ENCODE measurements at places on chromosomes 3 and 15.

DNA sequence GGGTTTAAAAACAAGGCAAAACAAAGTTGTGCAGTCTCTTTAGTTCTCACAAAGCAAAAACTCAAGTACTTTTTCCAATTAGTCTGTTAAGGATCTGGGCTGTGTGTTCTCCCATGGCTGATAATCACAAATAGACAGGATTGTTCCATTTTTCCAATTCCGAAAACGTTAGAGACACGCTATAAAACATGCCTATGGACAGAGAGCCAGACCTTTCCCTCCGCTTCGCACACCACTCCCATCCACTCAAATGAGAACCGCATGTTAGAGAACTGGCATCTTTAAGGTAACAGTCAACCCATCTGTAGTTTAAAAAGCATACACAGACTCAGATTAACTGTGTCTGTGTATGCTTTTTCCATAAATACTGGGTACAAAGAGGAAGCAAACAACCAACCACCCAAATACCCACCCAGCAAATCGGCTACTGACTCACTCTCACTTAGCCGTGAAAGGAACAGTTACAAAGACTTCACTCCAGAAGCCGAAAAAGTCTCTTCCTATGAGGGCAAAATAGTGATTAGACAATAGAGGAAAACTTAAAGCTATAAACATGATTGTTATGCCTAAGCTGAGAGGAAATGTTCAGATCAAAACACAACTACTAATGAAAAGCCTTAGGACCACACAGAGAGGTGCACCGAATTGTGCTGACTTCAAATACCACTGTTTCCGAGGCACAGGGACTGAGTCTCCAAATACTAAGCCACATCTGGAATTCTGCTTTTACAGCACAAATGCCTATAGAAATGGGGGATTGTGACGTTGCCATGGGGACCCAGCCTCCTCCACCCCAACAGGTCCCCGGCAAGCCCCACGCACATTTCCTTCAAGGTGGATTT is 36.1 kb downstream of the IL17RD start:
- H3K27ac ChIP-seq: no peak overlapping the region
- H3K4me1 ChIP-seq: no peaks in the 10 kb centered on the region
- no peak overlapping the region for H3K4me3 ChIP-seq
- no peaks in the 10 kb centered on the region for H3K36me3 ChIP-seq

- no peak for DNase-seq
- no peak overlapping the region for H3K4me3 ChIP-seq
- peaks cover 41% of the 10 kb centered on the region for H3K36me3 ChIP-seq
- H3K27me3 ChIP-seq: no peaks in the 10 kb centered on the region
These were observed 60.2 kb downstream of the DENND4A start for GRCh38 chr15:65731926-65732325.

- H3K27ac ChIP-seq: no peak overlapping the region
- no peaks in the 10 kb centered on the region for H3K36me3 ChIP-seq
- H3K4me1 ChIP-seq: no peaks in the 10 kb centered on the region
- H3K4me3 ChIP-seq: no peak overlapping the region
- no peaks in the 10 kb centered on the region for H3K27me3 ChIP-seq
These were observed 168.4 kb upstream of the CADPS start for GRCh38 chr3:63043631-63044030.

DNA sequence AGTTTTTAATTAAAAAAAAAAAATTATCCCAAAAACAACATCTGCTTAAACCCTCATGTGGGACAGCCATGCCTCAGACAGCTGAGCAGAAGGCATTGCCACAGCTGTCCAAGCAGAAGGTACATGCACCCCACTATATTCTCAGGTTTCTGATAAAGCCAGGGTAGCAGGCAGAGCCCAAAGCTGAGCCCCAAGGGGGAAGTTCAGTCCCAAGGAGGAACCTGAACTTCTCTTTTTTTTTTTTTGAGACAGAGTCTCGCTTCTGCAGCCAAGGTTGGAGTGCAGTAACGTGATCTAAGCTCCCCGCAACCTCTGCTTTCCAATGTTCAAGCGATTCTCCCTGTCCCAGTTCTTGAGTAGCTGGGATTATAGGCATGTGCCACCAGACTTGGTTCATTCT is 33.2 kb downstream of the MKRN2 start:
- no peaks in the 10 kb centered on the region for H3K27me3 ChIP-seq
- no peak for DNase-seq
- peaks cover 74% of the 10 kb centered on the region for H3K36me3 ChIP-seq
- no peak overlapping the region for H3K27ac ChIP-seq
- H3K4me3 ChIP-seq: no peak overlapping the region
- no peaks in the 10 kb centered on the region for H3K4me1 ChIP-seq

- H3K36me3 ChIP-seq: no peaks in the 10 kb centered on the region
- H3K27ac ChIP-seq: no peak overlapping the region
- H3K4me1 ChIP-seq: peaks cover 6% of the 10 kb centered on the region
- peaks cover 9% of the 10 kb centered on the region for H3K27me3 ChIP-seq
- no peak overlapping the region for H3K4me3 ChIP-seq
These were observed 914 bp upstream of the PTH1R start for GRCh38 chr3:46876313-46877300.

Measured in effector memory CD4-positive, alpha-beta T cell (primary cell).